NCI-H1092 (cell line): ENCODE measurements at places on chromosomes 2 and 18.

DNA sequence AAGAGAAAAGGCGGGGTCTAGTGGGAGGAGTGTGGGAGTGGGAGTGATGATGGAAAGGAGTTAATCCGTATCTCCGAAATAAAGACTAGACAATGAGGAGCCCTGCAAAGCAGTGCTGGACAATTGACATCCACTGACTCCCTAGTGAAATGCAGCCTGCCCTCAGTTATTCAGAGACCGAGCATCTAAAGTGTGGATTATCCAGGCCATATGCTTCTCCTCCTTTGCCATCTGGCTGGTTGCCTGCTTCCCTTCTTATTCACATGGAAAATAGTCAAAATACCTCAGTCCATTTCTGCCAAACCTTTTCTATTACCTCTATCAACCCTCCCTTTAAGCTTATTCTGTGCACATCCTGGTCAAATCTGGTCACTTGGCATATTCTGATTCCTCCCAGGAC lies 288.8 kb upstream of the SIX3 start:
- DNase-seq: no peak

DNA sequence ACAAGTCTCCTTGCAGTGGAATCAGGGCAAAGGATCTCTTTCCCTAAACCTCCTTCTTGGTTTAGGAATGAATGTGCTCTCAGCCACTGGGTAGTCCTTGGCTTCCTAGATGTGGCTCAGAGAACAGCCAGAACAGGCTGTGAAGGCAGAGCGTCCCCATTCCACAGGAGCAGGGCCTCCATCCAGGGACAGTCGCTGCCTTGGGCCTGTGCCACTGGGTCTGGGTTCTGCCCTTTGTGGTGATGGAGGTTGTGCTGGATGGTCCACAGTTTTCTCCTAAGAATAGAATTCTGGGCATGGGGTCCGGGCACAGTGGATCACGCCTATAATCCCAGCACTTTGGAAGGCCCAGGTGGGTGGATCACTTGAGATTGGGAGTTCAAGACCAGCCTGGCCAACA lies 516.5 kb upstream of the RAB6C start:
- no peak for DNase-seq

GRCh38 chr2:179528576-179529069 lies 264.0 kb upstream of the SESTD1 start:
- DNase-seq: no peak

DNA sequence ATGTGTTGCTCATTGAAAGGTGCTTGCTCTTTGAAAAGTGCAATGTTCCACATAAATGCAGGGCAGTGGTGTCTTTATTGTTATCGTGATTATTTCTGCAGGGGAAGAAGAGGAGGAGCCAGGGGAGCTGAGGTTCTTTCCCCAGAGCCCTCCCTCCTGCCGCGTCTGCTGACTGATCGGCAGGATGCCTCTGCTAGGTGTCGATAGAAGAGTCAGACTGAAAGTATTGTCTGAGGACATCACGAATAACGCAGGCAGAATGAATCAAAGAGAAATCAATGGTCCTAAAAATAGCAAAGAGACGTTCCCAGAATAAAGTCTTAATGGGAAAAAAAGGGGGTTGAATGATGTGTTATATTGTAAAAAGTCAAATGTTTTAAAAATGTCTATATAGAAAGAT lies 47.4 kb upstream of the SIX3 start:
- DNase-seq: no peak

GRCh38 chr2:120558847-120559246 lies 176.8 kb upstream of the GLI2 start:
- DNase-seq: no peak

DNA sequence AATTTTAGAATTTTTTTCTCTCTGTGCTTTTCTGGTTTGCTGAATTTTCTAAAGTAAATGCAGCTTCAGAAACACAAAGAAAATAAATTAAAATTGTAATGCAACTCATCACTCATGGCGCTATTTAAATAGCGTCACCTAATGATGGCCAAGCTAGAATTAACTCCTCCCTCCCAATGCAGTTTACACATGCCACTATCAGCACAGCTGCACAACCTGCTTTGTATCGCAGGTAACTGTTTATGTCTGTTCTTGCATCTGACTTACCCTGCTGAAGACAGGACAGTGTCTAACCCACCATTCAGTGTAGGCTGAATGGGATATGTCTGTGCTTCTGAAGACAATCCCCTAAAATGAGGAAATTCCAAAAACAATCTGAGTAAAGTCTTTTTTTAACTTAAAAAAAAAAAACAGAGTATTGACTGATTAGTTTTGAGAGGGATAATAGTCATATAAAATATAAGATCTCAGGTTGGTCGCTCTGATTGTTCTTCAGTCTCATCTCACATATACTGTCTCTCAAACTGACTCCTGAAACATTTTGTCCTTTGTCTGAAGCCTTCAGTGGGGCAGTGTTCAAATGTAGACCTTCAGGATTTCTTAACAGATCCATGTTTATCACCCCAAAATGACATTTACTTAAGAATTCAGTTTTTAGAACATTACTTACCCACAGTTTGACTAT lies 271.4 kb downstream of the ZEB2 start:
- DNase-seq: no peak

- DNase-seq: no peak
Observed at GRCh38 chr2:69780921-69781320, 39.0 kb downstream of the ANXA4 start.

GRCh38 chr2:69043736-69044400 lies 30.9 kb downstream of the ANTXR1 start:
- no peak for DNase-seq

GRCh38 chr18:46542545-46542944 lies 114.5 kb downstream of the LOXHD1 start:
- no peak for DNase-seq

- no peak for DNase-seq
Observed at GRCh38 chr18:62024983-62025382, 132.2 kb upstream of the RNF152 start.

- no peak for DNase-seq
Observed at GRCh38 chr2:206004004-206004693, 81.8 kb downstream of the INO80D start.

DNA sequence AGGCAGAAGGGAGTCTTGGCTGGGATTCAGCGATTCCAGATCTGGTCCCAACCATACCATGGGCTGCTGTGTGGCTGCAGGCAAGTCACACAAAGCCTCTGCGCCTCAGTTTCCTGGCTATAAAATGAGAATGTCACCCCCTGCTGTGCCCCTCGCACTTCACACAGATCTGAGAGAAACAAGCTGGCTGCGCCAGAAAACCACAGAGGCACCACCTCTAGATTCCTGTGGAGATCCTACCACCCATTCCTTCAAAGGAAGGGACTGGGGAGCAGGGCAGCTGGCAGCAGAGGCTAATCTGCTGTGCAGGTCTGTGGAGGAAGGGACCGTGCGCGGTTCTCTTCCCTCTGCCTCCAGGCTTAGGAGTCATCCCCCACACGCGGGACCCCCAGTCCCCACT lies 19.8 kb downstream of the NEURL3 start:
- DNase-seq: no peak

DNA sequence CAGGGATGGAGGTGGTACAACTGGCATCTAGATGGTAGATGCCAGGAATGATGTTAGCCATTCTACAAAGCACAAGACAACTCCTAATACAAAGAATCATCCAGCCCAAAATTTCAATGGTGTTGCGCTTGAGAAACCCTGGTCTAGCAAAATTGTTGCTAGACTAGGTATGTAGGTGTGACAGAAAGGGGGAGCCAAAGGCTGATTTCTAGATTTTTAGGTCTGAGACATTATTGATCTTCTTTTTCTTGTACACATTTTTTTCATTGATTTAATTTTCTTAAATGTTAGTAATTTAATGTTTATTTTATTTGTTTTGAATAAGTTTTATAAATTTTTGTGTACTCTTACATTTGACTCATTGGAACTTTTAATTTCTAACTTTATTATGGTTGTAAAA lies 216.4 kb downstream of the FSIP2 start:
- no peak for DNase-seq

- no peak for DNase-seq
Observed at GRCh38 chr2:191863988-191864387, 17.1 kb upstream of the CAVIN2 start.

DNA sequence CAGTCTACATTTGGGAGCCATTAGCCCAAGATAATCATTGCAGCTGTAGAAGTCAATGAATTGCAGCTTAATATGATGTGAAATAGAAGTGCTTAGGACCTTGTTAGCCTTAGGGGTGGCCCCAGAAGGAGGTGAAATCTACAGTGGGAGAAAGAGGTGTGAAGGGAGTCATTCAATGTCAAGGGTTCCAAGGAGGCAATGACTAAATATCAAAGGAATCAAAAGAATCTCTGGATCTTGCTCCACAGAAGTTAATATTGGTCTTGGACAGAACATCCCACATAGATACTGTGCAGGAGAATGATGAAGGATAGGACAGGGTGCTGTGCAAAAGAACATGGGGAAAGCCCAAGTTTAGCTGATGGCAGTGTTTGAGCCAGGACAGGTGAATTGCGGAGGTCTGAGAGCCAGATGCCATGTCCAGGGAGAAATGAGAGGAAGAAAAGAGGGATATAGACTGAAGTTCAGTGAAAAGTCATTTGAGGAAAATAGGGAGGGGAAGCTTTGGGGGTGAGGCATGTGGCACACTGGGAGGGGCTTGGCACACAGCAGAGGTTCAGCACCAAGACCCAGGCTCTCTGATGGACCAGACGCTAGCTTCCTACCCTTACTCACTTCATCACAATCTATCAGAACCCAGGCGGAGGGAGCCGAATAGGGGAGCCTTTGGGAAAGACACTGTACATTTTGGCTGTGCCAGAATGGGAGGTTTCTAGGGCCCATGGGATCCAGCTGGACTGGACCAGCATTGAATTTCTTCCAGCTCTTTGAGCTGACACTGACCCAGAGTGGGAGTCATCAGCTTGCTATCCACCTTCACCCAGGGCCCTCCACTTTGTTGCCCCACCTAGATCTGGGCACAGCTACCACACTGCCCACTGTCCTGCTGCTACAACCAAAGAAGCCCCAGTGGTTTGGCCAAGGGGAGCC lies 2.2 kb downstream of the IL1F10 start:
- no peak for DNase-seq

- no peak for DNase-seq
Observed at GRCh38 chr2:108388045-108388444, 10.3 kb downstream of the SULT1C4 start.

DNA sequence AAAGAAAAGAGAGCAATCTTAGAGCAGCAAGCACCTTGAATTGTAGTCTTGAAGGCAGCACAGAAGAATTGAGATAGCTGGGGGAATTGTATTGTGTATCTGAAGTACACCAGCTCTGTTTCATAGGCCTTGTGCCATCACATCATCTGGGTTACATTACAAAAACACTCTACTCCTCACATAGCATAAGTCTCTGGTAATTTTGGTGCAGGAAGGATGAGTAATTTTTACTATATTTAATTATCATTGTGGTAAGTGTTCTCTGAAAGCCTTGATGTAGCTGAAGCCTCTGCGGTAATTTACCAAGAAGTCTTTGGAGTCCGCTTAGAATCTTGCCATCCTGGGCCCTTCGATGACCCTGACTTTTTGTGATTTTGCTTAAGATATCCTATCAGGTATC lies 291.1 kb downstream of the ARHGAP15 start:
- DNase-seq: no peak

GRCh38 chr2:240245706-240246105 lies 105.2 kb upstream of the OTOS start:
- no peak for DNase-seq

DNA sequence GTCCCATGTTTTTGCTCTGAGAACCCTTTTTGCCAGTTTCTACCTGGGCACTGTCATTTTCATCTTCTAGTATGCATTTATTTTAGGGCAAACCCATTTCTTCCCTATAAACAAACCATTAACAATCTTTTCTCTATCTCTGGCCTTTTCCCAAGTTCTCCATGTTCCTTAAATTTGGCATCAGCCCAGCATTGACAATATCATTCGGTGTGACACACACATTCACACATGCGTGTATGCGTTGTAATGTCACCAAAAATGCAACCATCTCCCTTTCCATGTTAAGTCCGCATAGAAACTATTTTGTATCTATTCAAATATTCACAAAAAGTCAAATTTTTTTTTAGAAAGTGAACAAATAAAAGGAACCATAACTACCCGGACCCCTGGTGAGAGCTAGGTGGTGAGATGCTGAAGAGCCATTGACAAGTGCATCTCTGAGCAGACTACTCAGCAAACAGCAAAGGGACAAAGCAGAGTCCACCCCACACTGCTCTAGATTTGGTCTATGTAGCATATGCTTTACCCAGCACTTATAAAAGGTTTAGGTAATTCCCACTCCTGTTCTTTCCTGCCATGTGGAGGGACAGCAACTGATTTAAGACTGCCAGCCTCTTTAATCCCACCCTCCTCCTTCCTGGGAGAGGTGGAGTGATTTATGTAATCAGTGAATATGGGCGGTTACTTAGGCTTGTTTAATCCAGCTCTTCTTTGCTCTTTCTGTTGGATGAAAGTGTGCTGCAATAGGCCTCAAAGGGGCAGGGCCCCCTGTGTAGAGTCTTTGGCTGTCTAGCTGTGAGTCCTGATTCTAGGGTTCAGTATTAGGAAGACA lies 124.1 kb downstream of the METTL8 start:
- no peak for DNase-seq

GRCh38 chr18:11775436-11776174 lies 75.6 kb upstream of the CHMP1B start:
- DNase-seq: no peak

- DNase-seq: no peak
Observed at GRCh38 chr2:47313728-47314127, 89.2 kb upstream of the MSH2 start.

- no peak for DNase-seq
Observed at GRCh38 chr2:107747964-107748583, 78.6 kb upstream of the RGPD4 start.
